ENCODE measurements at places on chromosomes 4 and X.
A peak's percentile ranks its signal among the peaks of the same experiment; 100 is the strongest.

- no peak for DNase-seq
Observed at GRCh38 chr4:77917075-77917474, 54.4 kb downstream of the MRPL1 start.

GRCh38 chrX:130245441-130245840 is 23.3 kb downstream of the ZNF280C start:
- no peak for DNase-seq

GRCh38 chr4:25585901-25586523 is 69.6 kb upstream of the SLC34A2 start:
- DNase-seq = peak; percentile 54

DNA sequence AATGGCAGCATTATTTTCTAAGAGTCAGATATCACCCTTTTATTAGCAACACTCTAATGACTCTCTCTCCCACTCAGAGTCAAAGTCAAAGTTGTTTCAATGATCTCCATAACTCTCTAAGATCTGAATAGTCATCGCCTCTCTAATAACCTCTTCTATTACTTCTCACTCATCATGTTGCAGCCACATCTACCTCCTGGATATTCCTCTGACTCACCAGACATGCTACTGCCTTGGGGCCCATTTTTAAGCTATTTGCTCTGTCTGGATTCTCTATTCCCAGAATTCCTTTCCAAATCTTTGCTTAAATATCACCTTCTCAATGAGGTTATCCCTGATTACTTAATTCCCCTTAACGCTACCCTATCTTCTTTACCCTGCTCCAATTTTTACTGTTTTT is 391.8 kb upstream of the MAGEB16 start:
- no peak for DNase-seq

DNA sequence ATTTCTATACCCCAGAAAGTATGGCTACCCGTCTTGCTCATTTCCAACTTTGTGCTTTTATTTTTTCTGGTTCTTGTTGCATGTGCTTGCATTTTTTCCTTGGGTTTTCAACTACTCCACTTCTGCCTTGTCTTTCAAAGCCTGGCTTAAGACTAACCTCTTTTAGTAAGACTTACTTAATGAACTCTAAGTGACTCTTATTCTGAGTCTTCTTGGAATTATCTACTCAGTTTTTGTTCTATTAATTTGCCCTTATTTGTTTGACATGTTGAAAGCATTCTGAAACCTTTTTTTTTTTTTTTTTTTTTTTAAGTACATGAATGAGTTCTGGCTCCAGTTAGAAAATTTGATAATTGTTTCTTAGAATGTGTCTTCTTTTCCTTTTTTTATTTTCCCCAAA is 74.8 kb downstream of the SLIT2 start:
- no peak for DNase-seq

- DNase-seq = no peak
Observed at GRCh38 chrX:16319929-16320328, 152.6 kb downstream of the MAGEB17 start.

DNA sequence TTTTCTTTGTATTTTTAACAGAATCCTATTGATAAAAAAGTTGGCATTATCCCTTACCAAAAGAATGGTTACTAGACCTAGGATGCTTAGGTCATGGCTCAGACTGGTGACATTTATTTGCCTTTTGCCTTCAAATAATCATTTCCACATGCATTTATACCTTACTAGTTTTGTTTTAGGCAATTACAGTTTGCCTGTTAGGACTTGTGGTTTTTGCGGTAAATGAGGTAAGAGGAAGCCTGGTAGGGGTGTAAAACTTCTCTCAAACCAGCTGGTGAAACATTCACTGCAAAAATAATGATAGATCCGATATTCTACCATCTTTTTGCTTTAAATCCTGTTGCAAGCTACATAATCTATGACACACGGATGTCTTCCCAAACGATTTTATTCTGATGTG is 12.1 kb downstream of the LAMP2 start:
- DNase-seq = no peak

- DNase-seq = peak; percentile 67
Observed at GRCh38 chr4:53490965-53491622, 100.2 kb downstream of the LNX1 start.

DNA sequence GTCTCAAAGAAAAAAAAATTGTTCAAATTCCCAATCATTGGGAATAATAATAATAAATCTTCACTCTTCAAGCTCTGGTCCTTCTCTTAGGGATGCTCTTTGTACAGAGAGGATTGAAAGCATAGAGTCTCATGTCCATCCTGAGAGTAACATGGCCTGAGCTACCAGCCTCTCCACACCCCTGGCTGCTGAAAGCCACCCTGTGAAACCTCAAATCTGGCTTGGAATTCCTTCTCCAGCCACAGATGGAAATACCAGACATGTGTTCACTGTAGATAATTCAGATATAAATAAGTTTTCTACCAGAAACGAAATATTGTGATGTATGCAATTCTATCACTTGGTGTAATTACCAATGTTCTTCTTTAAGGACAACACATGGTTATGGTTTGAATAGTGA is 140.6 kb downstream of the ARSF start:
- DNase-seq = no peak

DNA sequence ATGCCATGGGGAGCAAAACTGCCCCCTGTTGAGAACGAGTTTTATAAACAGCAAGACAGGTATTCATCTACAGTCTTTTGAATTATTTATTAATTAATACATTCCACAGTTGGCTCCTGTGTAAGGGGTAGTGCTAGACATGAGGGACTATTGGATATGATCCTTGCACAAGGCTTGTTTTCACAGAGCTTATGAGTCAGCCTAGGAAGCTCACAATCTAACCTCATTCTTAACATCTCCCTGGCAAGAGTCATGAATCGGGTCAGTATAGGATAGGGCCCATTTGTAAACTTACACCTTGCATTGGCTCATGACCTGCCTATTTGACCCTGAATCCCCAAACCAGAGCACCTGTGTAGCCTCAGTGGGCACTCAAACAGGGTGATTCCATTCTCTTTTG is 209.1 kb upstream of the HCCS start:
- no peak for DNase-seq

GRCh38 chr4:164779811-164780216 is 25.9 kb downstream of the SMIM31 start:
- DNase-seq = peak; percentile 65

DNA sequence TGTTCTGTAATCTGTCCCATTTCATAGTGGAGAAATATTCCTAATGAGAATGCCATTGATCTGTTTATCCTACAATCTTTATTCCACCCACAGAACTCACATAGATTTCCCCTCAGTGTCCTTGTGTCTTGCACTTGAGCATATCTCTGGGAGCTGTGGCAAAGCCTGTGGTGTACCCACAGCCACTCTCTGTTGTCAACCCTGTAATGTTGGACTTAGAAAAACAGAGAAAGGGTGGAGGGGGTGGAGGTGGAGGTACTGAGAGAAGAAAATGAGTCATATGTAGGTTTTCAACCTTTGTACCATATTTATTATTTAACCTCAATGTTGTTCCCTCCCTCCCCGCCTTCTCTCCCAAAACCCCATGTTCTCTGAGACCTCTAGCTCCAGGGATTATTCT is 46.9 kb upstream of the TLL1 start:
- DNase-seq = no peak

DNA sequence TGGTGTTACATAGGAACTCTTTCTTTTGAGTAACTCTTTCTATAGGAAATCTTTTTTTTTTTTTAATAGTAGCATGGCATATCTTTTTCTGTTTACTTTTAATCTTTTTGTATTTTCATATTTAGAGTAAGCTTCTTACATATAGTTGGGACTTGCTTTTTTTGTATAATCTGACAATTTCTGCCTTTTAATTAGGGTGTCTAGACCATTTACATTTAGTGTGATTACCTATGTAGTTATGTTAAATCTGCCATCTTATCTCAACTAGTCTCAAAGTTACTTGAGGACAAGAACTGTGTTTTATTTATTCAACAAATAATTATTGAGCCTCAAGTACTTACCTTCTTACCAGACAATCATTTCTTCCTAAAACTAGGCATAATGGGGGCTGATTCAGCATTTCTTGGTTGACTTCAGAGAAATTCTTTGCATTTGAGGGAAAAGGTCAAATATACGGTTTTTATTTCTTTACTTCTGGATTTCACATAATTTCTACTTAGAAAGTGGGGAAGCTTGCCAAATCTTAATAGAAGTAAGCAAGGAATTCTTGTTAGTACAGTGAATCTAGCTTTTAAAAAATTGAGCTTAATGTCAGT is 28.6 kb downstream of the MND1 start:
- DNase-seq = no peak

DNA sequence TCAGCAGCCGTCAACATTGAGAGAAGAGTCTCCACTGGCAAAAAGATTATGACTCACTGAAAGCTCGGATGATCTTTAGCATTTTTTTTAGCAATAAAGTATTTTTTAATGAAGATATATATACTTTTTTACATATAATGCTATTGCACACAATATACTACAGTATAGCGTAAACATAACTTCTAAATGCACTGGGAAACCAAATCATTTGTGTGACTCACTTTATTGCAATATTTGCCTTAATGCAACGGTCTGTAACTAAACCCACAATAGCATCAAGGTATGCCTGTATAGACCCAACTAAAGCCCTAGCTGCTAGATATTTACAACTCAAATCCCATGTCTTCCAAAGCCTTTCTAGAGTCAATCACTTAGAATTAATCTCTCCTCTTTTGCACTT is 52.3 kb upstream of the EDNRA start:
- no peak for DNase-seq

- DNase-seq = no peak
Observed at GRCh38 chr4:126719852-126720251, 912.9 kb upstream of the INTU start.

DNA sequence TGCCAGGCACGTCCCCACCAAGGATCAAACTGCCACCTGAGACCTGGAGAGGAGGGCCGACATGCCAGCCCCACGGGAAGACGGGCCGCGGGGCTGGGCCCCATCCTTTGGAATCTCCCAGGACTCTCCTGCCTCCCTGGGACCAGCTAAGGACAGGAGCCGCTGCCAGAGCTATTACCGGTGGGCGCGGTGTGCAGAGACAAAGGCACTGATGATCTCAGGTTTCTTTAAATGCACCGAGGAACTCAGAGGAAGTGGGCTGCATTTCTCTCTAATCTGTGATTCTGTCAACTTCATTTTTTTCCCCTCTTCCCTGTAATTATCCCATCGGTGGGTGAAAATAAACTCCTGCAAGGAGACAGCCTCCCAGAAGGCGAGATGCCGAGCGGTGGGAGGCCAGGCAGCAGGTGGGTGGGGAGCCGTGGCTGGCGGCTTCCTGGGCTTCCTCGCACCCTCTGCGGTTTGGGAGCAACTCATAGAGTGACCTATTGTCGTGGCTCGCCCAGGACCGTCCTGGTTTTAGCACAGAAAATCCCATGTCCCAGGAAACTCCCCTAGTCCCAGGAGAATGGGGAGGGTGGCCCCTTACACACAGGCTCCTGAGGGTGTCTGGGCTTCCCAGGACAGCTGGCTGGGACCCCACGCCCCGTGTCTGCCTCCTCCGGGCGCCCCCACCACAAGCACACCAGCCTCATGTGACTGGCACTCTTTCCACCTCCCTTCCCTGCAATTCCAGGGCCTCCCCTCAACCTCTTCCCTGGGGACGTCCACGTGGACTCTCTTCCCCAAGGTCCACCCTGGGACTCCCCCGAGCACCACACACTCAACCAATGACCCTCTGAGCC is 62.3 kb upstream of the ADRA2C start:
- peak; percentile 57 for DNase-seq

DNA sequence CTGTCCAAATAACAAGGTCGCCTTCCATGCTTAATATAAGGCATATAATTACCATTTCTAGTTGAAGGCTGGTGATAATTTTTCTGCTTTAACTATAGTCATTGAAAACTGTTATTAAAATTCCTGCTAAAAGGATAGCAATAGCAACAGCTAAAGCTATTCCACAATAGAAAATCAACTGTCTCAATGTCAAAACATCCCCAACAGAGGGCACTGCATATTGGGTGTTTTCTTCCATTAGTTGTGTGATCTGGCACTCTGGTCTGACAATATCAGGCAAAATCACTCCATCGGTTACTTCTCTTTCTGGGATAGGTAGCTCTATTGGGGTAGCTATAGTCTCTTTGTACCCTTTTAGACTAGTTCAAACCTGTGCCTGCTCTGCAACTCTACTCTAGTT is 53.5 kb downstream of the TMPRSS11F start:
- no peak for DNase-seq

GRCh38 chrX:14497184-14497666 is 32.1 kb upstream of the GLRA2 start:
- no peak for DNase-seq

- no peak for DNase-seq
Observed at GRCh38 chr4:181897935-181898334, 345.3 kb upstream of the TENM3 start.

DNA sequence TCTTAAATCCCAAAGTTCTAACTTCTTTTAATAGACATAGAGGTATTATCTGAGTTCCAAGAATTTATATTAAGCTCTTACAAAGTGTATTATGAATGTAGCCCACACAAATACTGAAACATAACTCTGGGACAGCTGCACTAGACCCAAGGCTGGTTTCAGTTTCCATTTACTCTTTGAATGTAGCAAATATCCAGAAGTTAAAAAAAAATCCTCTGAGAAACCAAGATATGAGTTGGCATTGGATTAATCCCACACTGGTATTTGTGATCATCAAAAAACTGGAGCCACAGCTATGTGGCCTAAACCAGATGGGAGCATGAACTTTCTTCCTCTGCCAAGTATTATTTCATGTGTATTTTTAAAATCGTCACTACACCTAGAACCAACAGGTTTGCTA is 23.6 kb upstream of the SMPX start:
- no peak for DNase-seq

DNA sequence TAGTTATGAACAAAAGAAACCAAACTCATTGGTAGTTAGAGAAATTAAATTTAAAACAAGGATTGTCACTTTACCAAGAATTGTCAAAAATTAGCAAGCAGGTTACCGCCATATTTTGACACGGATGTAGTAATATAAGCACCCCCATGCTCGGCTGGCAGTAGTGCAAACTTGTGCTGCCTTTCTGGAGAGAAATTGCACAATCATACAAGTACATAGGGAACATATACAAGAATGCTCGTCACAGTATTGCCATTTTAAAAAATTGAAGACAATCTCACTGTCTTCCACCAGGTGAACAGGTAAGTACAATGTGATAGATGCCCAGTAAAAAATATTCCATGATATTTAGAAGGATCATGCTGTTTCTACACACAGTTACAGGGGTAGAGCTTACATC is 55.6 kb upstream of the SLC39A8 start:
- no peak for DNase-seq

- no peak for DNase-seq
Observed at GRCh38 chr4:27094783-27095182, 234.1 kb downstream of the STIM2 start.

GRCh38 chrX:17078031-17078720 is 131.7 kb downstream of the REPS2 start:
- DNase-seq = peak; percentile 19
